Erythroblast (primary cell): ENCODE measurements at places on chromosomes 4 and X.

GRCh38 chr4:84841435-84841834 lies 125.1 kb downstream of the WDFY3 start:
- no peak for DNase-seq

GRCh38 chrX:68693481-68694434 lies 46.3 kb downstream of the STARD8 start:
- peak; percentile 76 for DNase-seq

DNA sequence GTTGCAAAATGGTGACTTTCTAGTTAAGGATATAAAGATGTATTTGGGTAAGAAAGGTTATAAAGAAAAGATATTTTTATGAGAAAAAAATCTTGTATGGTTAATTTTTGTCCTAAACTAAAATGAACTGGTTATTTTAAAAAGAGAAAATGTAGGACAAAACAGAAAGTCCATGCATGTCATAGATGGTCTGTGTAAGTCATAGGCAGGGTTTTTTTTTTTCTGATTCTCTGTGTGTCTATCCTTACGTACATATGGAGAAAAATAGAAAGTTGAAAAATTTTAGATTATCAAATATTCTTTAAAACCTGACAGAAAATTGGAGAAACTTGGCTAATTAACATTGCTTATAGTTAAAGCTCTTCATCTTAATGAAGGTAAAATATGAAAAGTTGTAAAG lies 493.4 kb downstream of the IQCM start:
- DNase-seq: no peak

DNA sequence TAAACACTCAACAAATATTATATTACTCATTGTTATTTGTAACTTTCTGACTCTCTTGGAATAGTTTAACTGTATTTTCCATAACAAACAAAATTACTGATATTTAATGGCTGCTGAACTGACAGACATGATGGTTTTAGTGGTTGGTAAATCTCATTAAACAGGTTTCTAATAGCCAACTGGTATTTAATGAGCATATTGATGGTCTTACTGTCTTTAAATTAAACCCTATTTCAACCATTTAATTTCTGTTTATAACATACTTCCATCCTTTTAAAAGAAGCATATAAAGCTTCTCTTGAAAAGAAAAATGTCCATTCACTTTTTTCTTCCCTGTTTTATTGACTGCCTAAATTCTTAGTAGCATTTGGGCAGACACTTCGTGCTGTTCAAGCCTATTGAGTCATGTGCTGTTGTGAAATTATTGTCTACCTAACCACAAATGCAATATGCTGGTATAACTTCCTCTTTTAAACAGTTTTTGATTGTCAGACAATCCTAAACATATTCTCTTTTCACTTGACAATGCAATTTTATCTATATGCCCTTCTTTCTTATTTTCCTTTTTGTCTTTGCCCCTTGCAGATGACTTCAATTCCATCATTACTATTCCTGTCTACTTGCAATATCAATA lies 163.9 kb upstream of the SLC7A11 start:
- no peak for DNase-seq
